ENCODE measurements at places on chromosomes 6 and 20.

GRCh38 chr20:47627540-47627939 is 125.9 kb downstream of the NCOA3 start:
- DNase-seq = no peak

DNA sequence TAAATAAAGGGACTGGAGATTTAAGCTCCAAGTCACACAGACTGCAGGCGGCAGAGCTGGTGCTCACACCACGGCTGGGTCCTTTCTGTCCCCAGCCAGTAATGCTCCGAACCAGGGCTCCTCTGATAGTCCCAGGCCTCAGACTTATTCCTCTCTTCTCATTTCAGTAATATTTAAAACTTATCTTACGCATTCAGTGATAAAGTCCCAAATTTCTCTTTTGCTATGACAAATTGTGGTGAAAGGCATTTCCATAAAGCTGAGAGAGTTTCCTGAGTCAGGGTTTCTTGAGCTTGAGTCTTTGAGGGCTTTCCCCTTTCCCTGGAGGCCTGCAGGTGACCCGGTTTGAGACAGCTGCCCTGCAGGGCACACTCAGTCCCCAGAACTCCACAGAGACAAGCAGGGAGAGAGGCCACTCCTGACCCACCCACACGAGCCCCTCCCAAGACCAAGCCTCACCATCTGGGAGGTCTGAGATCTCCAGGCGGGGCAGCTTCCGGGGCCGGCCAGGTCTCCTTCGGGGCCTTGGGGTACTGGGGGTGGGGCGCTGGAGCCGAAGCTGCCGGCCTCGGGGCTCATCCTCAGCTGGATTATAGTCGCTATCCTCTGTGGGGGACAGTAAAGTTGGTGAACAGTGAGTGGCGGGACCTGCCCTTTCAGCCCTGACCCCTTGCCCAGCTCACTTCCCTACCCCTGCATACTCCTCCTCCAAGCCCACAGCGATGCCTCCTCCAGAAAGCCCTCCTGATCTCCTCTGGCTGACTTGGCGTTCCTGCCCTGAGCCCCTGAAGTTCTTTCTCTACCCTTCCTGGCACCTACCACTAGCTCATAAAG is 6.6 kb downstream of the ZNF335 start:
- DNase-seq = no peak

GRCh38 chr20:5489601-5490000 is 172.8 kb upstream of the PROKR2 start:
- no peak for DNase-seq

DNA sequence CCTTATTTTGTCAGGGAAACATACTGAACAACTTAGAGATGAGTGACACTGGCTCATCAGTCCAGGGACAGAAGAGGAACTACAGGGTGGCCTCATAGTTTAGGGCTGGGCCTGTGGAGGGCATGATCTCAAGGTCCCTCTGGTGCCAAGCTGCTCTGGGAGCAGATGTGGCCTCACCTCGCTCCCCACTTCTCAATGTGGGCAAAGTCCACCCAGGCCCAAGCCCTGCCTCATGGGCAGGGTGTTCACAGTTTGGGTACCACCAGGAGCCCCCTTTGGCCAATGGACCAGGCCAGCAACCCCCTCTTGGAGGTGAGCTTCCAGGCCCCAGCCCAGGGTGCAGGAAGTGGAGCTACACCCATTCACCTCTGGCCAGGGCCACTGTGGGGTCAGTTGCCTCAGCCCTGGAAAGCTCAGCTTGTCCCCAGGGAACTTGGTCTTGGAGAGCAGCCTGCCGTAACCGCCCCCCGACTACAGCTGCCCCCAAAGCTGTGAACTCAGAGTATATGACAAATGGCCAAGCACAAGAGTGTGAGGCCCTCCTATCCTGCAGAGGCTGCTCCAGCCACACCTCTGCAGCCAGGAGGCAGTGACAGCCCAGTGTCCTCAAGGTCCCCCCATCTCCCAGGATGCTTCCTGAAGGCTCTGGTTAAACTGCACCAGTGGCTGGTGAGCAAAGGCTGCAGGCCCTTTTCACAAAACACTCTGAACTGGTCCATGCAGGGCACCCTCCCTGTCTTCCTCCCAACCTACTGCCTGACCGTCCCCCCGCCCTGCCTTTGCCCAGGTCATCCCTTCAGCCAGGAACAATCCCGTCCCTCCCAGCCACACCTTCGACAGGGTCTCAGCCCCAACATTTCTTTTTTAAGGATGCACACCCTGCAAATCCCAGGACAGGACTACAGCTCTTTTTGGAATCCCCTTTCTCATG is 3.6 kb downstream of the ADISSP start:
- DNase-seq = no peak

DNA sequence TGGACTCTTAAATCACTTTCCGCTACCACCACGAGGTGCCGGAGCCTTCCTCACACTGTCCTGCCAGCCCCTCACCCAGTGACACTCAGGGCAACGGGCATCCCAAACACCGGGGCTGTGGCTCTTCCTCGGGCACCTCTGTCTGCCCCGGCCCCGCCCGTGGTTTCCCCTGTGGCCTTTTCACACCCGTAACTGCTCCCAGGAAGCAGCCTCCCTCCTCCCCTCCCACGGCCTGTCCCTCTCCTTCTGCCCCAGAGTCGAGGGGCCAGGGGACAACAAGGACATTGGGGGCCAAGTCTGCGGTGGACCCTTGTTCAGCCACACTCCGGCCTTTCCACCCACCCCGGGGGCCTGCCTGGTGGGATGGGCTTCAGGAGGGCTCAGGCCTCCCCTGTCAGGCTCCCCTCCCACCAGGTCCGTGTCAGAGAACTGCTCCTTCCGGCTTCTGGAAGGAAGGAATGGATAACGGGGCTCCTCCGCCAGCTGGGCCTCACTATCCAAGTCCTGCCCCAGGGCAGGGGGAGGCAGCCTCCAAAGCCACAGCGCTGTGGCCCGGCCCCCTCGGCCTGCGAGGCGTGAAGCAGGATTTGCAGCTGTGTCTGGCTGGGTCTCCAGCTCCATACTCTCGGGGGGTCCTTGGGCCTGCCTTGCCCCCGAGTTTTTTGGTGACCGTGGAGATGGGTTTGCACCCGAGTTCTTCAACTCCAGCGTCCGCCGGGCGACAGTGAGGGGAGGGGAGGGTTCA is 54.7 kb upstream of the CHRNA4 start:
- no peak for DNase-seq

GRCh38 chr20:22320245-22320915 is 264.0 kb downstream of the FOXA2 start:
- no peak for DNase-seq

DNA sequence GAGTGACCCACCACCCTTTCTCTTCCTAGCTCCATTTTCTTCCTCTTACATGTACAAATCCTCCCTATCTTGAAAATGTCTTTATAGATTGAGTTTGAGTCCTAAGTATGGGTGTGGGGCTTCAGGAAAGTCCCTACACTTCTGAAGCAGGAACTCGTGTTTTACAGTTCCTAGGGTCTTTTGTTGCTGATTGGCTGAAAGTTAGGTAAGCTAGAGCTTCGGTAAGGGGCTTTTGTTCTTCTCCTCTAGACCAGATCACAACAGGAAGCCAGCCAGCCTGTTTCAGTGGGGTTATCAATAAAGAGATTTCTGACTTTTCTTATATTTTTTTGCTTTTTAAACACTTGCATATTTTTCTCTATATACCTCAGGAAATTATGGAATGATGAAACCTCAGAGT is 51.3 kb downstream of the CNR1 start:
- no peak for DNase-seq

- no peak for DNase-seq
Measured at GRCh38 chr6:165129086-165129485, 180.3 kb downstream of the C6orf118 start.

- DNase-seq = no peak
Measured at GRCh38 chr6:74971633-74972032, 234.2 kb downstream of the COL12A1 start.

GRCh38 chr6:147281895-147282565 is 77.8 kb downstream of the STXBP5 start:
- no peak for DNase-seq

GRCh38 chr6:71537717-71538116 is 249.1 kb downstream of the OGFRL1 start:
- no peak for DNase-seq

DNA sequence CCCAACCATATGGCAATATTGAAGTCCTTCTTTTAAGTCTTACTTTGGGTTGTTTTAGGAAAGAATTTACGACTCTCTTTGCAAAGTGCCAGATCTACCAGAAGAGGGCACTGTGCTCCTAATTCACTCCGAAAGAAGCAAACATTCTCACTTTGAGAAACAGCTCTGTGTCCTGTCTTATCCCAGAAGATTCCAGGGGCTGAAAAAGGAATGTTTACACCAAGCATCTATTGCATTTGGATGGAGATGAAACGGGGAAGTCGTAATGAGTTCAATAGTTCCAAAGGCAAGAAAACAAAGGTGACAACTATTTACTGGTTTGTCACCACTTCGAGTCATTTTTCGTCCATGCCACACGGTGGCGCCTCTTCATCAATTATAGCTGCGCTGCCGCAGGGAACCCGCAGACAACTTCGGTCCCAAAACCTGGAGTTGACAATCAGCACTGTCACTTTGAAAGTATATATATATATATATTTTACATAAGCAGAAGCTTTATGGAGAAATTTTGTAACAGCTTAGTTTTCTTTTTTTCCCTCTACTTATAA is 121.6 kb downstream of the MOXD1 start:
- DNase-seq = no peak

DNA sequence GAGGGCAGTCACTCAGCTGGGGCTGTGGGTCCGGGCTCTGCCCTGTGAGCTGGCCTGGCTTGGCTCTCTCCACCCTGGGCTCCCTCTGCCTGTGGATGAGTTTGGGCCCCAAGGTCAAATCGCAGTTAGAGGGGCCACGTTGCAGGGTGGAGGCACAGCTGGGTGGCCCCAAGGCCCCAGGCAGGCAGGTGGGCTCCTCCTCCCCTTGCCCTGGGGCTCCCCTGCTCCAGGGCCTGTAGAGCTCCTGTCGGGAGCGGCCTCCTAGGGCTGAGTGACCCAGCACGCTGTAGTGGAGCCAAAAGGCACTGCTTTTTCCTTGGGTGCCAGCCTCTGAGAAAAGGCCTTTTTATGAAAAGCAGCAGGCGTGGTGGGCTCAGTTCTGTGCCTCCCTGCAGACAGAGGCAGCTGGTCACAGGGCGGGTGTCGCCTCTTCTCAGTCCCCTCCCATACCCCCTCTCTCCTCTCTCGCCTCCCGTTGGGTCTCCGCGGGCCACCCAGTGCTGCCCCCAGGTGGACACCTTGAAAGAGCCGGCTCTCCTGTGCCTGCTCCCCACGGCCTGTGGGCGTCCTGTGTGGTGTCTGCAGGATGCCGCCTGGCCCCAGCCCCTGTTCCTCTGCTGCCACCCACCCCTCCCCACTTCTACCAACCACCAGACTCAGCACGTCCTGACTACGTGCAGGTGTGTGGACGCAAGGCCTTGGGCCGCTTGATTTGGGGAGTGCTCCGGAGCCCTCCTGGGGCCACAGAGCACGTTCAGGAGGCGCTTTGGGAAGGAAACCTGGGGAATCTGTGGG is 13.2 kb downstream of the SS18L1 start:
- no peak for DNase-seq

All from iPS DF 19.7 (cell line).